ENCODE measurements at places on chromosomes 7 and 10. TPM values are rescaled to one million over a fixed set of nuclear protein-coding genes. Genes with fewer than 3 reads are reported as not detected.

GRCh38 chr10:71216751-71217265, 4.4 kb downstream of the UNC5B start:
- DNase-seq: no peak

DNA sequence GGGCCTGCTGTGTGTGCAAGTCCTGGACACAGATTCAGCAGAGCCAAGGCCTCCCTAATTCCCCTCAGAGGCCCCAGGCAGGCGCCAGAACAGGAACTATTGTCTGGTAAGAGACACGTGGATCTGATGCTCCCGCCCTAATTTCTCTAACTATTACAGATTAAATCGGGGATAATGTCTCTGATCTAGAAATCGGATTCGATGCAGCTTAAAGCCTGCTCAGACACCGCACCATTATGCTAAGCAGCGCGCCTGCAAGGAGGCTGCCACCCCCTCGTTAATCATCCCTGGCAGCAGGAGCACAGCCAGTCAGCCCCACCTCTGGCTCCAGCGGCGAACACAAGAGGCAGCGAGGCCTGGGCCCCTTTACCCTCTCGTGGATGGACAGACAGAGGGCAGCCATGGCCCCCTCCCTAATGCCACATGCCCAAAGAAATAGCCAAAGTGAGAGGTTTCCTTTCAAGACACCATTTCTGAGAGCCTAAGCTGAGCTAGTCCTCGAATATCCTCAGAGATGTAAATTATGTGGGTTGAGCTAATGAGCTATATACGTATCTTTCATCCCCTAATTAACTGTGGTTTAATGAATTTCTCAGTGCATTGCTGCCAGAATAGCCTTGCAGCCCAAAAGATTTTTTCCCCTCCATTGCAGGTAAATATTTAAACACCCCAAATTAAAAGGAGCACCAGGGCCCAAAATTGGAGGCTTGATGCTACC, 122.1 kb downstream of the GRID1 start:
- DNase-seq: no peak

RBP4 gene
- polyA plus RNA-seq: 0.32 TPM

DNA sequence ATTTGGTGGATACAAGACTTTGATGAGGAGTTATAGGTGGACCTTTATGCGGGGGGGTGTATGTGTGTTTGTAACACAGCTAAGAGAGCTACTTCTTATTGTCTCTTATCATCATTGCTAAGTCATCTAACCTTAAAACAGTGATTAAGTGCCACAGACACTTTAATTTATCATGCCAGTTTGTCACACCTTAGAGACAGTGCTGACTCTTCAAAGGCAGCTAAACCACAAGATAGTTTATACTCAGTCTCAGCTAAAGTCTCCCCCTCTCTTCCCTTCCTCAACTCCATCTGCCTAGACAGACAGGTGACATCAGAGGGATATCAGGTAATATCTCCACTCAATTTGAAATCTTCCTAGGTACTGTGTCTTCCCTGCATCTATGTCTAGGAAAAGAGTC, 42.2 kb downstream of the MYPN start:
- no peak for DNase-seq

TMEM196 gene
- not detected for polyA plus RNA-seq

GRCh38 chr10:124675824-124676223, 68.4 kb downstream of the FAM53B start:
- no peak for DNase-seq

DNAH11 gene
- 2.1 TPM for polyA plus RNA-seq

- DNase-seq: peak; percentile 55
These were observed 183.0 kb upstream of the ANK3 start for GRCh38 chr10:60572511-60573194.

DNA sequence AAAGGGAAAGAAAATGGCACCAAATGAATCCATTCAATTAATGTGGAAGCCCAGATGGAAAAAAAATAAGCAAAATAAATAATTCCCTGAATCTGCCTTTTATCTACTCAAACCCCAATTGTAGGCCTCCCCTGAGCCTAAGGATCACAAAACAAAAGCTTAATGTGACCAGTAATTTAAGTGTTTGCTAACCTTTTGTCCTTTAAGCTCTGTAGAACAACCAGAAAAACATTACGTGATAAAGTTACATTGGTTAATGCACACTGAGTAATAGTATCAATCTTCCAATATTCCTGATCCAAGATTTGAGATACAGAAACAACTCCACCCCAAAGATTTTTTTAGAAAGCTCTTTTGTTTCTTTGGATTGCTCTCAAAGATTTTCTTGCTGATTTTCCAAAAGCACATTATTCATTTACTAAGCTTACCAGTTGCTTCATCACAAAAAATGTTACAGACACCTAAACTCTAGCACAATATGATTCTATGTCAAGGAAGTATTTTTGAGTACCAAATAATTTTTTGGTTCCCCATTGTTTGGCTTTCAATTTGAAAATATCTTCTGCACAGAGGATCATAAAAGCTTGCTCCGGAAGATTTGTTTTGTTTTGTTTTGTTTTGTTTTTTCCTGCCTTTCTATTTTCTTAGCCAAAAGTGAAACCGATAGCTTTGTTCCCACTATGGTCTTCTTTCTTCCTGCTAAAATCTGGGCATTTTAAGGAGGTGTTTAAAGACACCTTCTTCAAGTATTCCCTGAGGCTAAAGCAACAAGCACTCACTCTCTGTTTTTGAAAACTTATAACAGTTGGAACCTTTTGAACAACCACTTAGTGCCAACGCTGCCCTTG, 54.2 kb downstream of the TRIL start:
- DNase-seq: no peak

- DNase-seq: no peak
These were observed 967 bp downstream of the GAD2 start for GRCh38 chr10:26217396-26218086.

- DNase-seq: no peak
These were observed 40.7 kb downstream of the ANK3 start for GRCh38 chr10:60348982-60349381.

GRCh38 chr7:2148189-2148588, 84.6 kb downstream of the MAD1L1 start:
- DNase-seq: no peak

DNA sequence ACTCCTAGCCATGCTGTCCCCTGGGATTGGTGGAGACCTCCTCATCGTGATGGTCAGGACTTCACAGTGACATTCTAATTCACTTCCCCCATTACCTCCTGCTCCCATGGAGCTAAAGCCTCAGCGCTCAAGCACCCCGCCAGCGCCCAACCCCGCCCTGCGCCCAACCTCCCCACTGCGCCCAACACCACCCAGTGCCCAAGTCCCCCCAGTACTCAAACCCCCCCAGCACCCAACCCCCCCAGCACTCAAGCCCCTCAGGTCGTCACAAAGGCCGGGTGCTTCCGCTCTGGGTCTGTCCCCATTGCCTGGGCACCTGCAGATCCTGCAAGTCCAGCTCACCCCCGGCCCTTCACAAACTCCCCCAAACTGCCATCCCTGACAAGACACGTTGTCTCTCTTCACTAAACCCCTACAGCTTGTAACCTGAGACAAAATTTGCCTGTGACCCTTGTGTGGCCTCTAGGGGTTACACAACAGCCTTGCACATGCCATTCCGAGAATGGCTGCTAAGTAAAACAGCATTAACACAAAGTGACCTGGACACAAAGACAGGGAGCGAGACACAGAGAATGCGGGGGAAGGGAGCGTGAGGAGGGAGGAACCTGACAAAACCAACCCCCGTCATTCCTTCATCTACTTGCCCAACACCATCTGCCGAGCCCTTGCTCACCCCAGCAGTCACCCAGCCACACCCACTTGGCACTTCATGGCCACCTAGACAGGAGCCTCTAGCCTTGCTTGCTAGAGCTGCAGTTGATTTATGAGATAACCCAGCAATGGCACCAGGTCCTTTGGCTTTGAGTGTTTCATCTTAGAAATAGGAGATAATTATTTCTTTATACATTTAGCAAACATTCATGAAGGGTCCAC, 107.8 kb downstream of the ADARB2 start:
- DNase-seq: no peak

GRCh38 chr10:69915215-69915560, 113.5 kb downstream of the COL13A1 start:
- DNase-seq: no peak

- peak; percentile 43 for DNase-seq
These were observed 89.8 kb downstream of the KIAA1549 start for GRCh38 chr7:138891446-138891810.

CCDC172 gene
- not detected for polyA plus RNA-seq

GRCh38 chr7:140609646-140610045, 31.0 kb downstream of the DENND2A start:
- DNase-seq: no peak

DNA sequence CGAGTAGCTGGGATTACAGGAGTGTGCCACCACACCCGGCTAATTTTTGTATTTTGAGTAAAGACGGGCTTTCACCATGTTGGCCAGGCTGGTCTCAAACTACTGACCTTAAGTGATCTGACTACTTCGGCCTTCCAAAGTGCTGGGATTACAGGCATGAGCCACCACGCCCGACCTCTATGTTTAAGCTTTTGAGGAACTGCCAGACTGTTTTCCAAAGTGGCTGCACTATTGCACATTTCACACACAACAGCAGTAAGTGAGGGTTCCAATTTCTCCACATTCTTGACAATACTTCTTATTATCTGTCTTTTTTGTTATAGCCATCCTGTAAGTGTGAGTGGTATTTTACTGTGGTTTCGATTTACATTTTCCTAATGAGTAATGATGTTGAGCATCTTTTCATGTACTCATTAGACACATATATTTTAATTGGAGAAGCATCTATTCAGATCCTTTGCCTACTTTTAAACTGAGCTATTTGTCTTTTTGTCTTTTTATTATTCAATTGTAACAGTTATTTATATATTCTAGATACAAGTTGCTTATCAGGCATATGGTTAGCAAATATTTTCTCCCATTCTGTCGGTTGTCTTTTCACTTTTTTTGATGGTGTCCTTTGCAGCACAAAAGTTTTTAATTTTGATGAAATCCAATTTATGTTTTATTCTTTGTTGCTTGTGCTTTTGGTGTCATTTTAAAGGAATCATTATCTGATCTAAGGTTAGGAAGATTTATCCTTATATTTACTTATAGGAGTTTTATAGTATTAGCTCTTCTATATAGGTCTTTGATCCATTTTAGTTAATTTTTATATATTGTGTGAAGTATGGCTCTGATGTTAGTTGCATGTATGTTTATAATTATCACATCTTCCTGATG, 12.8 kb upstream of the IRF5 start:
- no peak for DNase-seq

- no peak for DNase-seq
These were observed 589.1 kb upstream of the FOXK1 start for GRCh38 chr7:4093035-4093434.

GRCh38 chr7:100681491-100682227, 8.1 kb downstream of the GNB2 start:
- no peak for DNase-seq

GRCh38 chr7:152649220-152649619, 26.7 kb downstream of the XRCC2 start:
- no peak for DNase-seq

DNA sequence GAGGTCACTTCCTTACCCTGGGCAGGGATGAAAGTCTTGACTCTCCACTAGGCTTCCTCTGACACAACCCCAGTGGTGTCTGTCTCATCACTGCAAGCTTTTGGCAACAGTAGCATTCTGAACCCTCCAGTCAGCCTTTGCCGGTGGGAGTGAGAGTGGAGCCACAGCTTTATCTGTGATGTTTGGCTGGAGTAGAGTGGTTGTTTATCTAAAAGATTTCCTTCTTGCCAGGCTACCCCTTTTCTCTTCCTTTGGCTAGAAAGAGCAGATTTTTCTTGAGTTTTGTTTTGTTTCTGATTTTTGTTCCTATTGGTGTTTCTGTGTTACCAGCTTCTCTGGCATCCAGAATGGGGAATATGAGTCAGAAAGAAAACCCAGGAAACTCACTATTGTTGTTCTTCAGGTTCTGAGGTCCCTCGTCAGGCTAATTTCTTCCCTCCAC, 98.9 kb upstream of the KIF5B start:
- no peak for DNase-seq

TEX47 gene
- not detected for polyA plus RNA-seq

- no peak for DNase-seq
These were observed 37.2 kb downstream of the KAT6B start for GRCh38 chr10:74863551-74863950.

LRRC17 gene
- polyA plus RNA-seq: 75.0 TPM
